Ascending aorta (tissue), 2 donors: ENCODE measurements at places on chromosomes 3 and 15. TPM values are rescaled to one million over a fixed set of nuclear protein-coding genes. Genes with fewer than 3 reads are reported as not detected.

- DNase-seq: no peak
- H3K4me3 ChIP-seq: no peak overlapping the region
- H3K36me3 ChIP-seq: no peaks in the 10 kb centered on the region
- peaks cover 5% of the 10 kb centered on the region for H3K4me1 ChIP-seq
- no peak overlapping the region for H3K27ac ChIP-seq
Measured at GRCh38 chr3:114619771-114620170, 325.9 kb downstream of the TIGIT start.

GRCh38 chr3:99532246-99532645 lies 106.1 kb upstream of the COL8A1 start:
- no peak overlapping the region for H3K4me3 ChIP-seq
- no peaks in the 10 kb centered on the region for H3K27me3 ChIP-seq
- H3K4me1 ChIP-seq: peaks cover 18% of the 10 kb centered on the region
- DNase-seq: no peak
- no peak overlapping the region for H3K27ac ChIP-seq

DNA sequence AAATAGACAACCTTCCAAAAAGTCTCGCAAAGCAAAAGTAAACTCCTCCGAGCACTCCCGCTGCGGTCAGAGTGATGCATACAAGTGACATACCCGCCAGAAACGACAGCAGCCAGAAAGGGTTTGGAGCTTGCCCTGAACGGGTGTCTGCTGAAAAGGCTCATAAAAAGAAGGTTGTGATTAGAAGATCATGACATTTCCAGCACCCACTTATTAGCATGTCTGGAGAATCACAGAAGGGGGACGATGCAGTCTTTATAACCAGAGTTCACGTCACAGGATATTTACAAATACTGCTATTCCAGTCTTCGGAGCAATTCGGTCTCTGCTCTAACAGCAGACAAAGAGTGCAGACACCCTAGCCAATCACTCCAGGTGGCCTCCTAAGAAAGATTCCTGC lies 59.1 kb upstream of the FRMD4B start:
- H3K4me3 ChIP-seq: peak overlapping the region; percentile 46
- H3K27me3 ChIP-seq: no peaks in the 10 kb centered on the region
- no peak overlapping the region for H3K27ac ChIP-seq
- no peaks in the 10 kb centered on the region for H3K36me3 ChIP-seq
- no peaks in the 10 kb centered on the region for H3K4me1 ChIP-seq
- no peak for DNase-seq

DNA sequence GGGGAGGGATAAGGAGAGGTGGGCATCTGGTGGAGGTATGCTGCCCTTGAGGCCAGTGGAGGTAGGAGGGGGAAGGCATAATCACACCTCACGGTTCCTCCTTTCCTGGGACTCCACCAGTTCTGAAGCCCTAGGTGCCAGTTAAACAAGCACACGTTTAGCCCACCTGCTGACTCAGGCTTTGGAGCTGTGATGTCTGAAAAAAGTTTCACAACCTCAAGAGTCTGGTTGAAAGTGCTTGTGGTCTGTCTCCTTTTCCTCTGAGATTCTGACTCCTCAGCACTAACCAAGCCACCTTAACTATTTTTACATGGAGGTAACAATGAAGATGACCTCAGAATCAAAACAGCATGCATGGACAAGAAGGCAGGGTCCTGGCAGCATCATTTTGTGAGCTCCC lies 23.0 kb downstream of the HPS3 start:
- H3K36me3 ChIP-seq: peaks cover 31% of the 10 kb centered on the region
- no peak overlapping the region for H3K27ac ChIP-seq
- H3K4me1 ChIP-seq: no peaks in the 10 kb centered on the region

GRCh38 chr3:156449710-156450574 lies 105.0 kb downstream of the SSR3 start:
- no peaks in the 10 kb centered on the region for H3K4me1 ChIP-seq
- DNase-seq: no peak
- H3K27ac ChIP-seq: no peak overlapping the region

DNA sequence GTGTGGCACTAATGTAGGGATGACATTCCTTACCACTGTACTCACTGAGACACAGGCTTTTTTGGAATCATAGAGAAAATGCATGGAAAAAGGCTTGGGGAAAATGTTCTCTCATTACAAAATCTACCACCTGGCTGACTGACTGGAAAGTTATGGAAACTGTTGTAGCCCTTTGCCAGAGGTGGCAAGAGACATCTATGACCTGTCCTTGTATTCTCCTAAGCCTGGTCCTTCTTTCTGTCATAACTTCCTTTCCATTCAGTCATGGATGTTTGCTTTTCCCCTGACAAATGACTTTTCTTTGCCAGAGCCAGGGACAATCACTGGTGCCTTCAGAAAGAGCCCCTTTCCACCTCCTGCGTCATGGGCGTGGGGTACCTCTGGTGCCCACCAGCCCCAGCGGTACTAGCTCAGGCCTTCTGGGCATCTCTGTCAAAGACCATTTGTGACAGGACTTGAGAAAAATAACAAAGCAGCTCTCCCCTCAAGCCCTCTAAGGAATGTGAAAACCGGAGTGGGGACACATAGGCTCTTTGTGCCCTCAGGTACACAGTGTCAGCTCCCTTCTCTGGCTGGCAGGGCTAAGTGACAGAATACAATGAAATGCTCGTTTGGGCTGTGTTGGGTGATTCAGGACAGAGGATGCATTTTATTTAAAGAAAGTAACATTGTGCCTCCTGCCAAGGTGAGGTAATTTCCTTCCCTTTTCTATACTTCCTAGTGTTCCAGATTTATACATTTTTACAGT lies 381.1 kb upstream of the RASGRP1 start:
- no peaks in the 10 kb centered on the region for H3K27me3 ChIP-seq
- no peak overlapping the region for H3K27ac ChIP-seq
- no peaks in the 10 kb centered on the region for H3K4me1 ChIP-seq
- H3K4me3 ChIP-seq: no peak overlapping the region
- DNase-seq: no peak

DNA sequence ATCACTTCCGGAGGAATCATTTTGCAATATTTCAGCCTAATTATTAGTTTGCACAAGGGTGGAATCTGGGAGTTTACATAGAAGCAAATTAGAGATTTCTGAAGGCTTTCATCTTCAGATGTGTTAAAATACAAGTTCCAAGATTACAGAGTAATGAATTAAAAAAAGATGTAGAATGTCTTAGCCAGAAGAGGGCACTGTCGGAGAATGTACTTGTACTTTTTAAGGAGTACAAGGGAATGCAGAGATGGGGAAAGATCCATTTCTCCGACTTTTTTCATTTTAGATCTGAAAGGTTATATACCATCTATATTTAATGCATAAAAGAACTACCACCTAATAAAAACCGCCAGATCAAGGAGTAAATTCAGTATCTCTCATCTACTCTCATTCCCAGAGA lies 43.1 kb upstream of the WDR5B start:
- H3K4me1 ChIP-seq: no peaks in the 10 kb centered on the region
- no peak overlapping the region for H3K4me3 ChIP-seq
- no peaks in the 10 kb centered on the region for H3K27me3 ChIP-seq
- H3K27ac ChIP-seq: no peak overlapping the region

- H3K4me1 ChIP-seq: no peaks in the 10 kb centered on the region
- no peak overlapping the region for H3K4me3 ChIP-seq
- H3K36me3 ChIP-seq: peaks cover 34% of the 10 kb centered on the region
- peak overlapping the region; percentile 39 for H3K27ac ChIP-seq
- DNase-seq: no peak
- no peaks in the 10 kb centered on the region for H3K27me3 ChIP-seq
Measured at GRCh38 chr15:83904107-83905040, 250.5 kb downstream of the ADAMTSL3 start.

- H3K27me3 ChIP-seq: no peaks in the 10 kb centered on the region
- H3K4me3 ChIP-seq: no peak overlapping the region
- no peaks in the 10 kb centered on the region for H3K4me1 ChIP-seq
- H3K27ac ChIP-seq: no peak overlapping the region
Measured at GRCh38 chr3:42855547-42856380, 19.9 kb downstream of the CYP8B1 start.

PLCH1 gene
- total RNA-seq: not detected
